ENCODE measurements at places on chromosomes 12 and 14. TPM values are rescaled to one million over a fixed set of nuclear protein-coding genes. Genes with fewer than 3 reads are reported as not detected.

DNA sequence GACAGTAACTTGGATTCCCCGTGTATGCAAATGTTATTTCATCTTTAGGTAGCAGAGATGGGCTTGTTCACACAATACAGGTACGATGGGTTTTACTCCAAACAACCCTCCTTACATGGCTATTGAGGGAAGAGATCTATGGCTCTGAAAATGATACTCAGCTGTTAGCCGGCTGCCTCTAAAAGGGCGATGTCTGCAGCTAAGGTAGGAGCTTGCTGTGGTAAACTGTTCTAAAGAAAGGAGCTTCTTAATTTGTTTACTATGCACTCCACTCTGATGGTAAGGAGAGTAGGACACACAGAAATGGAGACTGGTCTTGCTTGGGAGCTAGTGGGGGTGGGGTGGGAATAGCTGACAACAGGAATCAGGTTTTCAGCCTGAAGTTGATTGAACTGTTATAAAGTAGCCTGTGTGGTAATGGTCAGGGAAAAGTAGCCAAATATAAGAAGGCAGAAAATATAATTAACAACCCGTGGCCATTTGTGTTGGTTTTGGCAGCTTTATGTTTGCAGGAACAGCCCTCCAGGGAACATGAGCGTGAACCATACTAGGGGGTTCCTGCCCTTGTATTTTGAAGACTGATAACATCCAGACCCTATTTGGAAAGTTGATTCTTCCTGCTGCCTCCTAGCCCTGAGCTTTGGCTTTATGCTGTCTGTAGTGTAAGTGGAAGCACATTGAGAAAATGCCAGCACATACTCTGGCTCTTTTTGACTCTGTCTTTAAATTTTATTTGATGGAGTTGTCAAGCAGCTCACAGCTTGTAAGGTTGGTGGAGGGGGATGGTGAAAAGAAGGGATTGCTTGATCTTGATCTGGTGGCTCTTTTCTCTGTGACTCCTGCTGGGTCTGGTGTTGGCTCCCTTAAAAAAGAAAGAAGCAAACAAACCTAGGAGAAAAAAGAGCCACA, 929.8 kb downstream of the DIO2 start:
- H3K27me3 ChIP-seq: peaks cover 31% of the 10 kb centered on the region
- no peaks in the 10 kb centered on the region for H3K36me3 ChIP-seq
- H3K4me1 ChIP-seq: peaks cover 12% of the 10 kb centered on the region
- no peak overlapping the region for H3K27ac ChIP-seq
- DNase-seq: no peak

GRCh38 chr14:32121948-32122347, 44.8 kb downstream of the ARHGAP5 start:
- peaks cover 43% of the 10 kb centered on the region for H3K4me1 ChIP-seq
- H3K36me3 ChIP-seq: peaks cover 35% of the 10 kb centered on the region
- H3K4me3 ChIP-seq: no peak overlapping the region
- 0 out of 2 replicates have a peak overlapping the region, but pooled peaks have one; percentile 31 for H3K27ac ChIP-seq
- H3K27me3 ChIP-seq: no peaks in the 10 kb centered on the region

The FOS gene
- 232 TPM for total RNA-seq

DNA sequence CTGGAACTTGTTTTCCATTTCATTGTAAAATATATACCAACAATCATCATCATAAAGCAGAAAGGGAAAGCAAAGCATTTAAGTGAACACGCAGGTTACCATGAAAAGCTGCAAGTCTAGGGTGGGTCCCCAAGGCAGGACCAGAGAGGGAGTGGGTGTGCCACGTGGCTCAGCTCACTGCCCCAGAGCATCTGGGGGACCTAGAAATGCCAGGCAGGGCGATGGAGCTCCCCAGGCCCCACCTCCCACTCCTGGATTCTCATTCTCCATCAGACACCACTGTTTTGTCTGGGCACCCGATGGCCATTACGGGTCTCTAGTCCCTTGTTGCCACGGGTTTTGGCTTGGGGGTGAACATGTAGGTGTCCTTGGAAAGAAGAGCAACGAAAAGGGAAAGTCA, 34.7 kb downstream of the BCL11B start:
- DNase-seq: no peak
- H3K4me1 ChIP-seq: no peaks in the 10 kb centered on the region
- peaks cover 3% of the 10 kb centered on the region for H3K27me3 ChIP-seq
- no peak overlapping the region for H3K27ac ChIP-seq

DNA sequence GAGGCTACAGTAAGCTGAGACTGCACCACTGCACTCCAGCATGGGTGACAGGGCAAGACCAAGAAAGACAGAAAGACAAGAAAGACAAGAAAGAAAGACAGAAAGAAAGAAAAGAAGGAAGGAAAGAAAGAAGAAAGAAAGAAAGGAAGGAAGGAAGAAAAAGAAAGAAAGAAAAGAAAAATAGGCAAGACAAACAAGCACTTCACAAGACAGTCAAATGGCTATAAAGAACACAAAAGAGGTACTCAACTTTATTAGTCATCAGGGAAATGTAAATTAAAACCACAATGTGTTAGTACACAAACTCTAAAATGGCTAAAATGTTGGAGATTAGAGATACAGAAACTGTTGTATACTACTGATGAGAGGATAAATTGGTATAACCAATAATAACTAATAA, 6.6 kb downstream of the ATXN3 start:
- no peaks in the 10 kb centered on the region for H3K36me3 ChIP-seq
- no peak overlapping the region for H3K4me3 ChIP-seq
- H3K27me3 ChIP-seq: peaks cover 3% of the 10 kb centered on the region
- no peak overlapping the region for H3K27ac ChIP-seq
- DNase-seq: no peak

Data from HFFc6 (cell line).